Chondrocyte (in vitro differentiated cells): ENCODE measurements at places on chromosomes 3 and 15. TPM values are rescaled to one million over a fixed set of nuclear protein-coding genes. Genes with fewer than 3 reads are reported as not detected.

- no peak for DNase-seq
Observed at GRCh38 chr3:36674816-36675215, 89.5 kb downstream of the DCLK3 start.

DNA sequence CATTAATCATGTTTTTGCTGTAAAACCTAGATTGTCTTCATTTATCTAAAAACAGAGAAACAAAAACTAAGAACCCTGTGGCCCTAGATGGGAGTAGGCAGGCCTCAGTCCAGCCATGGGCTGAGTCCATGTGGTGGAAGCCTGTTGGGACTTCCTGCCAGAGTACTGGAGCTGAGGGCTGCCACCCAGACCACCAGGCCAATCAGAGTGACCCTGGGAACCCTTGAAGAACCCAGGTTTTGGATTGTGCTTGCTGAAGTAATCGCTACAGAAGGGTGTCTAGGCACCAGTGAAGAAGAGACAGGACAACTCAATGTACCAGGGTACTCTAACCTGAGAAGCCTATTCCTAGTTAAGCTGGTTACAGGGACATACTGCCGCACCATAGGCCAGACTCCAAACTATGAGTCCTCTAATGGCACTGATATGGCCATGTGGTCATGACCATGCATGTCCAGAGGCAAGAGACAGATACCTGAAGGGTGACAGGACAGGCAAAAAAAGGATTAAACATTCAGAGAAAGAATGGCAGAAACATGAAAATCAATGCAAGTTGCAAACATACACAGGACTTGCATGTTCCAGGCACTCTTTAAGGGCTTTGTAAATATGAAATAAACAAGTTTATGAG, 12.9 kb downstream of the CSRNP1 start:
- no peak for DNase-seq

GRCh38 chr3:183766745-183767606, 58.4 kb downstream of the MAP6D1 start:
- no peak for DNase-seq

DNA sequence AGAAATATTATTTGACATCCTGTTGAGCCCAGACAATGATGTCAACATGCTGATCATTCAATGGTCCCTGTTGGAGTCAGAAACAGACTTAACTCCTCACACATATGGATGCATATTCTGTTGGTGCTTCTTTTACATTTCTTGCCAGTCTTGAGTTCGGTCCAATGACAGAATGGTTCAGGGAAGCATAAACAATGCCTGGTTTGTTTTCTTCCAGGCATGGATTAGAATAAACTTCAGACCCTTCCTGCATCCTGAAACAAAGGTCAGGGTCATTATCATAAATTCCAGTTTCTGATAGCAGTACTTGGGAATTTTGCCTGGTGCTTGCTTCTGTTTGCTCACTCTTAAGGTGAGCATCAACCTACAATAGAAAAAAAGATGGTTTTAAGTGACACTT, 33.3 kb downstream of the BTLA start:
- DNase-seq: no peak

DNA sequence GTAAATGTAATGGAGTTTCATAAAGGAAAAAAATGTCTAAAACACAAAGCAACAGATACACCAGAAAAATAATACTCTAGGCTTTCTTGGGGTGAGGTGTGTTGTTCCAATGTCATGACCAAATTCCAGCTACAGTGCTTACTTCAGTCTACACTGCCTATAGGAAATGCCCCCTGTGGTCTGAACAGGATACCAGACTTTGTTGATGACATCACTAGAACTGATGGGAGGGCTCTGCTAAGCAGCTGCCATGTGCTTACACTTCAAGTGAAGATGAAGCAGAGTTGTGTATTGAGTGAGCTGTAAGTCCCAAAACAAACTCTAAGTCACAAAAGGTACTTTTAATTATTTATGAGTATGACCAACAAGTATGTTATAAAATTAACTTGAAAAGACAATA, 456.1 kb upstream of the IL12A start:
- no peak for DNase-seq

GRCh38 chr3:65963787-65964677, 74.7 kb downstream of the MAGI1 start:
- DNase-seq: no peak

DNA sequence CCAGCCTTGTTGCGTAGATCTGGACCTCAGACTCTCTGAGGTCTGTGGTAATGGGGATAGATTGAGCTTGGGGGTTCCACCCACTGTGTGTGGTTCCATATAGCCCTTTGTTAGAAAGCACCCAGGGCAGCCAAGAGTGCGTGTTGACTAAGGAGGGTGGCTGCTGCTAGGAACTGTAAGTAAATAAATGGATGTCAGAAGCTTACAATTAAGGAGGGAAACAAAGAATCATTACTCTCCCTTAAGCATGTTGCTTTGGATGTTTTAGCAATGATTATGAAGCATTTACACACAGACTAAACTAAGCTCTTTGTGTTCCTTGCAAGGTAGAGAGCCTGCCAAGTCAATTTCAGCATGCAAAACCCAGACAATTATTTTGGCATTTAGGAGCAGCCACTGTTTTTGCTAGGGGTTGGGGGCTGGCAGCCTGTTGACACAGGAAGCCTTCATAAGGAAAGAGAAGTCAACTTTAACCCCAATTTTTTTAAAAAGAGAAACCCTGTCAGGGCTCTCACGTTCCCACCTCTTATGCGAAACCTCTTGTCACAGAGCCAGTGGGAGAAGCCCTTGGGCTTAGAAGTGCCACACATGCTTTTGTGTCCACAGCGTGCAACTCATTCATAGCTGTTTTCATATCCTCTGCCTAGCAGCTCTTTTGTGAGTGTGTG, 127.8 kb downstream of the CMSS1 start:
- DNase-seq: no peak

DNA sequence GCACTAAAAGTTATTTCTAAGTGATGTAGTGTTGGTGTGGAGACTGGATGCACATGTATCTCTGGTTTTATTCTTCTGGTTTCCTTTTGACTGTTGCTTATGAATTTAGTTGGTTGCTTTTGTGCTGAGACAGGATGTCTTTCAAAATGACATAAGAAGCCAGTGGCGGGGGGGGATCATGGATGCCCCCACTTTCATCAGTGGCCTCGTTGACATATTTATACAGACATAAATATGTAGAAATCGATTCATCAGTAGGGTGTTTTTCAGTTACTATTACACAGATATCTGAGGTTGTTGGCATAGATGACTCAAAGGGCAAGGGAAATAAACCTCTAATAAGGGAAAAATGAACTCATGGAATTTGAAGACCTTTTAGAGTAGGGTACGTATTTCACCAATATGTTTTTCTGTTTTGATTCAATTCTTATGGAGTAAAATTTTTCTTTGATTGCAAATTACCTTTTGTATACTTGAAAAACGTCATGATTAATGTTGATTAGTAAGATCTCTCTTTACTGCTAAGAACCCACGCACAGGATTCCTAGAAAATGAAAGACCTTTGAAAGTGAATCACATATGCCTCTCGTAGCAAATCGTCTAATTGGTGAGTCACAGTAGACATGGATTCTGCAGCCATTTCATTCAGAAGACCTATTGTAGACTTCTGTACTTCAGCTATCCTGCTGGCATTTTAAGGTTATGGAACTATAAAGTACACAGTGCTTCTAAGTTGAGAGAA, 97.4 kb upstream of the RBMS3 start:
- DNase-seq: no peak

DNA sequence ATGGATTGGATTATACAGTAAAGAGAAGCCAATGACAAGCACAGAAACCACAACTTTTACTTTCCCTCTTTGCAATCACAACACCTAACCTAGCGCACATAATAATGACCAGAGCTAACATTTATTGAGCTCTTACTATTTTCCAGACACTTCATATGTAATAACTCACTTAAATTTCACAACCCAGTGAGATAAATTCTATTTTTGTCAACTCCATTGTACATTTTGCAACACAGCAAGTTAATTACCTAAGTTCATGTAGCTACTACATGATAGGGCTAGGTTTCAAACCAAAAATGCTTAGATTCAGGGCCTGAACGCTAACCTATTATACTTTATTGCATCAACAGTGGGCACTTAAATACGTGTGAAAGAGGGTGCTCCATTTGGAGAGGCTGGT, 89.5 kb downstream of the GADL1 start:
- DNase-seq: no peak

GRCh38 chr15:90598031-90598577, 68.4 kb downstream of the CRTC3 start:
- no peak for DNase-seq

- DNase-seq: no peak
Observed at GRCh38 chr3:12708584-12709192, 44.8 kb upstream of the RAF1 start.

DNA sequence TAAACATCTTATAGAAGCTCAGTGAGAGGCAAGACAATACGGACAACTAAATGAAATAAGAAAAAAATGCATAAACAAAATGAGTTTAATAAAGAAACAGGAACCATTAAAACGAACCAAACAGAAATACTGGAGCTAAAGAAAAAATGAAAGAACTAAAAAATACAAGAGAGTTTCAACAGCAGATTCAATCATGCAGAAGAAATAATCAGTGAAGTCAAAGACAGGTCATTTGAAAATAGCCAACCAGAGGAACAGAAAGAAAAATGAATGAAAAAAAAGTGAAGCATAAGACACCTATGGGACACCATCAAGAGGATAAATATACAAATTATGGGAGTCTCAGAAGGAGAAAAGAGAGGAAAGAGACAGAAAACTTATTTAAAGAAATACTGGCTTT, 42.5 kb upstream of the PRR20G start:
- no peak for DNase-seq

GPR171 gene
- not detected in 3 replicates for total RNA-seq

ZMYND10 gene
- total RNA-seq: 0.41 to 2.0 TPM (median 1.1 TPM) in 3 replicates

ACTC1 gene
- 6.2 to 19.5 TPM (median 7.1 TPM) in 3 replicates for total RNA-seq

GABRB3 gene
- total RNA-seq: 1.6 to 8.2 TPM (median 2.3 TPM) in 3 replicates

ITIH3 gene
- 3.5 to 17.8 TPM (median 16.9 TPM) in 3 replicates for total RNA-seq

VILL gene
- 1.7 to 2.6 TPM (median 1.7 TPM) in 3 replicates for total RNA-seq

LIPC gene
- total RNA-seq: not detected in 3 replicates

PIERCE2 gene
- total RNA-seq: 2.7 to 3.8 TPM (median 3.1 TPM) in 3 replicates

DCP1A gene
- total RNA-seq: 15.6 to 17.7 TPM (median 17.2 TPM) in 3 replicates

ECE2 gene
- not detected in 3 replicates for total RNA-seq

FSIP1 gene
- total RNA-seq: 0.40 to 2.9 TPM (median 0.79 TPM) in 3 replicates

TGM5 gene
- total RNA-seq: not detected in 3 replicates
